Stimulated activated CD8-positive, alpha-beta memory T cell treated with anti-CD3 and anti-CD28 coated beads, Interleukin-4, amount 100 ng/mL, for 1 hour (primary cell): ENCODE measurements at places on chromosomes 4 and X.

- DNase-seq = no peak
These were observed 67.6 kb downstream of the ENPEP start for GRCh38 chr4:110543577-110543976.

- DNase-seq = no peak
These were observed 135.1 kb downstream of the REPS2 start for GRCh38 chrX:17081511-17081910.

GRCh38 chrX:3522101-3522650, 175.7 kb upstream of the MXRA5 start:
- DNase-seq = no peak

GRCh38 chr4:39947963-39948362, 29.7 kb downstream of the PDS5A start:
- no peak for DNase-seq

DNA sequence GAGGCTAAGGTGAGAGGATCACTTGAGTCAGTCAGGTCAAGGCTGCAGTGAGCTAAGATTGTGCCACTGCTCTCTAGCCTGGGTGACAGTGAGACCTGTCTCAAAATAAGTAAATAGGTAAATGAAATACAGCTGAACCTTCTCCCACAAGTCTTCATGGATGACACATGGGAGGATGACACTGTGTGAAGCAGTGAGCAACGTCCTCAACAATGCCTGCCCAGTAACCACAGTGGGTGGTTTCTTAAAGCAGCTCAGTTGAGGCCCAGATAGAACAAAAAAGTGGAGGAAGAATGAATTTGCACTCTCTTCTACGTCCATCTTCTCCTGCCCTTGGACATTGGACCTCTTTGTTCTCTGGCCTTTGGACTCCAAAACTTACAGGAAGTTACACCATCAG, 52.7 kb downstream of the MSX1 start:
- no peak for DNase-seq

- DNase-seq = no peak
These were observed 83.6 kb upstream of the STX18 start for GRCh38 chr4:4625488-4625887.

GRCh38 chrX:78532363-78532762, 126.8 kb downstream of the RTL3 start:
- no peak for DNase-seq

GRCh38 chrX:40729598-40730584, 5.5 kb downstream of the MED14 start:
- no peak for DNase-seq
